ENCODE measurements at places on chromosomes 12 and 14.

- no peak for DNase-seq
These were observed 82.9 kb upstream of the GPHB5 start for GRCh38 chr14:63401646-63402045.

- DNase-seq: no peak
These were observed 18.2 kb downstream of the GLT1D1 start for GRCh38 chr12:128871516-128871892.

DNA sequence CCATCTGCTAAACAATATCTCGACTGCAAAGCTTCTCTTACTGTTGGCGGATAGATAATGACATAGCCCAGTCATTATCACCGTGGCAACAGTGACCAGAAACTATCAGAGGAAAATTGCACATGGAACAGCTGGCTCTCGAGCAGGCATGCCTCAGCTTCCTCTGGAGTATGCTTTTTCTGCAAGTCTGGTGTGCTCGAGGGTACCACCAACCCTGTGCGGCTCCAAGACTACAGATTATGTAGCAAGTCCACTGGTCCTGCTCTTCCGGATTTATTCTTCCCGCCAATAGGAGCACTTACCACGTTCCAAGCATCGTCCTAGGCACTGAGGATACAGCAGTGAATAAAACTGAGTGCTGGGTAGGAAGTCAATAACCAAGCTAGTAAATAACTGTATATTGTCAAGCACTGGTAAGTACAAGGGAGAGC, 1.4 kb upstream of the GLRX5 start:
- DNase-seq: peak; percentile 20

- no peak for DNase-seq
These were observed 14.8 kb downstream of the DGLUCY start for GRCh38 chr14:91128699-91129098.

- DNase-seq: no peak
These were observed 8.2 kb downstream of the NUAK1 start for GRCh38 chr12:106130474-106131113.

- no peak for DNase-seq
These were observed 15.9 kb upstream of the FLVCR2 start for GRCh38 chr14:75562489-75562888.

Data from CD4-positive, alpha-beta T cell treated with Interferon alpha-2 for 1 hour (primary cell).